Adrenal gland (tissue), 19 donors: ENCODE measurements at places on chromosomes 5 and 9.

- no peak for DNase-seq
These were observed 21.8 kb upstream of the ZNF618 start for GRCh38 chr9:113854310-113854709.

DNA sequence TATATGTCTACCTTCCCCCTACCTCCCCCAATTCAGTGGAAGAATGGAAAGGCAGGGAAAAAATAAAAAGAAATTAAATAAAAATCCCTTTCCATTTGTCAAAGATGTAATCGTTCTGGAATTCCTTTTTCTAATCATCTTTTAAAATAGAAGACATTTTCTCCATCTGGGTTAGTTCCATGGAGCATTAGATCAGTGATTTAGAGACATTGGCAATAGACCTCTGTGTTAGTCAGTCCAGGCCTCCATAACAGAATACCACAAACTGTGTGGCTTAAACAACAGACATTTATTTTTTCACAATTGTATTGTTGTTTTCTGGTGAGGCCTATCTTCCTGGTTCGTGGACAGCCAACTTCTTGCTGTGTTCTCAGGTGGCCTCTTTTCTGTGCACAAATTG, 516.6 kb upstream of the DAB2 start:
- no peak for DNase-seq

DNA sequence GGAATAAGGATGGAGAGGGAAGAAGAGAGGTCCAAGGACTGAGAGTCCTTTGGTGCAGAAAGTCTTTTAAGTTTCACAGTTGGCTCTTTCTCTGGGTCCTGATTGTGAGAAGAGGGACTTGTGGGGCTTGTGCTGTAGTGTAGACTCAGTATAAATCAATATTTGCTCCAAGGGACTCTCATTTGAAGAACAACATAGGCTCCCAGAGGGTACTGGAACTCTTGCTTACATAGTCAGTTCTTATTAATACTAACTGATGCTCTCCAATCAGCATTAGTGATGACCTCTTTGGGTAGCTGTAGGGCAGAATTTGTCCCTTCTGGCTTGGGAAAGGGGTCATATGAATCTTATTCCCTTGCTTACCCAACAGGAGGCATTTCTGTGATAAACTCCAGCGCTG, 62.5 kb upstream of the CXCL14 start:
- no peak for DNase-seq

GRCh38 chr5:154522284-154522683, 44.3 kb upstream of the HAND1 start:
- no peak for DNase-seq

DNA sequence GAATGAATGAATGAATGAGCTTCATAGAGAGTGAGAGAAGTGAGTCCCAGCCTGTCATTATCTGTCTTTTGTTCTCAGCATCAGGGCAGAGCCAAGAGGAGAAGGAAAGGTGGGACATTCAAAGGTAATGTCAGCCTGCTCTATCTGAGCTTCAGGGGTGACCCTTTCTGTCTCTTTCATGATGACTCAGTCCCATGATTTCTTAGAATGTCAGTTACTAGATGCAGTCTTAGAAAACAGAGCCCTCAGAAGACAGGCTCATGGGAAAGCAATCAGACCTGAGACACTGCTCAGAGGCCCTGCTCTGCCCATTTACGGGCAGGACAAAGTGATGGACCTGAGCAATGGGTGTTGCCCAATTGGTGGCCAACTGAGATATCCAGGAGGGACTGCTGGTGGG, 1.1 kb downstream of the SPATA31D1 start:
- DNase-seq = no peak
